ENCODE measurements at places on chromosomes 11 and 22.

GRCh38 chr22:20242393-20243175, 25.5 kb downstream of the RTN4R start:
- no peak for DNase-seq

DNA sequence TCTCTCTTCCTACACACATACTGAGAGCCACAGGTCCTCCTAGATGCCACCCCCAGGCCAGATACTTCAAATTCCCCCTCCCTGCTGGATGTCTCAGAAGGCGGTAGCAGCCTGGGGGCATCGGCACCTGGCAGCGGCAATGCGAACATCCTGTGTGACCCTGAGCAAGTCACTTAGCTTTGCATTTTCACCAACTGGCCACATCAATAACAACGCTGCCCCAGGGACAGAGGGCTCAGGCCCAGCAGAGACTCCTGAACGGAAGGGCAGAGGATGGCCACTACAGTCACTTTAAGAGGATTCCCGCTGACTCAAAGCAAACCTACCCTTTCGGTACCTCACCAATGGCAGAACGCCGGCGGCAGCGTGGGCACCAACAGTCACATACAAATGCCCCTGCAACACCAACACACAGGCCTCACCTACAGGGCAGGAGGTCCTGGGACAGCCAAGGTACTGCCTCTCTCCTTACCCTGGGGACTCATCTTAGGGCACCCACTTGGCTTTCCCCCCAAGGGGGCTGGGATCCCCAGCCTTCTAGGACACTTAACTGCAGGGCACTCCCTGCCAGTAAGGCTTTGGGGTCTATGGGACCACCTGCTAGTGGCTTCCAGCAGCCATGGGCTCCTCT, 1.6 kb downstream of the LMO1 start:
- DNase-seq, result no peak

GRCh38 chr22:41480397-41480735, 11.4 kb downstream of the ACO2 start:
- DNase-seq, result no peak

- DNase-seq, result no peak
Measured at GRCh38 chr22:46263216-46263590, at the start of gene PKDREJ. PKDREJ (minus strand) TSS chr22:46263343; CDS start chr22:46263322, 21 bp downstream.

DNA sequence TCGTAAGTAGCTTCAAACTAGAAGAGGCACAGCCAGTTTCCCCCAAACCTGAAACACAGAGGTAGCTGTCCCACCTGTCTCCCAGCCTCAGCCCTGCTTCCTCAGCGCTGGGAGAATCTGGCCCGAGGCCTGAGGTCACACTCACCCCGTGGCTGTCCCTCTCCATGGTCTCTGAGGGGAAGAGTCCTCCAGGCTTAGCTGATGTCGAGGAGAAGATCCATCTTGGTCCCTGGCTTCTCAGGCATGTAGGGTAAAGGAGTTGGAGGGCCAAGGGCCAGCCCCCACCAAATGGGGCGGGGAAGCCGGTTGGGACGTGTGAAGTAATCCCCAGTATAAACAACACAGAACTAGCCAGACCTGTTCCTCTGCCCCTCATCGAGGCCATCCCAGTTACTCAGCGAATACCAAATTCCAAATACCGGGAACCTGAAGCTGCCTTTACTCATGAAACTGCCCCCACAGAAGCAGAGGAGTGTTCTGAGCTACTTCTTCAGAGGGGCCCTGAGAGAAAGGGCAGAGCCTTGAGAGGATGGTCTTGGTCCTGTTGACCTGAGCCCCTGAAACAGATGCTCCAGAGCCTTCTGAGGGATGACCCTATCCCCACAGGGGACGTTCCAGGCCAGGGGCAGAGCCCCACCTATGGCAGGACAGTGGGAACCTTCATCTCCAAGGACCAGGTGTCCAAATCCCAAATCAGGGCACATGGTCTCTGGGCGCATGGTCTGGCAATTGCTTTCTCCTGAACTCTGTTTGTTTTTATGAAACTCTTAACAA, at the start of gene TMPRSS13:
TSS of gene TMPRSS13 (minus strand) at position 261 of the 774 bp plus-strand sequence. CDS start at position 166, 95 bp downstream.
- DNase-seq, result no peak

- no peak for DNase-seq
Measured at GRCh38 chr11:107679255-107680024, 32.4 kb downstream of the SLN start.

DNA sequence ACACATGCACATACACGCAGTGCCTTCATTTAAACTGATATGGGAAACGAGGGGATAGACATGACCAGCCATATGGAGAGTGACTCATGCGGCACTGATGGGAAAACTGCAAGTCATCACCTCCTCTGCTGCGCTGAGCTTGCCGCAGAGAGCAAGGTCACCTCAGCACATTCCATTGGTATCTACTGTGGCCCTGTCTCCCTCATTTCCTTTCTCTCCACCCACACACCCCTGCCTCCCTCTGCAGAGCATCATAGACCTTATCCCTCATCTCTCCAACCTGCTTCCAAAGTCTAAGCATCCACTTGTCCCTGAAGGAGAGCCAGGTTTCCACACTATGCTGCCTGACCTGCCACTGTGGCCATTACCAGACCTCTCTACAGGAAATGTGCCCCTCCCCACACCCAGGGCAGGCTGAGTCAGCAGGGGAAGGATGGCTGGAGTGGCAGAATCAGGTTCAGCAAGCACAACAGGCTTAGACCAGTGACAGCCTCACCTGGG, 116.9 kb upstream of the SNX19 start:
- no peak for DNase-seq

DNA sequence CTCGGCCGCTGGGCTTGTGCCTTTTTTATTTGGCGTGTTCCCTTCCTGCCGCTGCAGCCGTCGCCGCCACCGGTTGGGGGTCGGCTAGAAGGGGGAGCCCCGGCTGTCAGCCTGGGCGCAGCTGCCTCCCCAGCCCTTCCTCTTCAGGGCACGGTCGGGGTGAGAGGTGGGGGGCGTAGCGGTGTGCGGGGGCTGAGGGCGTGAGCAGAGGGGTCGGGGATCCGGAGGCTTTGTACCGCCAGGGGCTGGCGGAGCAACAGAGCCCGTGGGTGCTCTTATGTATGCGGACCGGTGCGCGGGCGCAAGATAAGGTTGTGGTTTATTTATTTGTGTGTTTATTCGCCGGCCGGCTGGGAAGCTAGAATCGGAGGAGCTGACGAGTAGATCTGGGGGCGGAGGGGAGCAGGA, 477 bp downstream of the ZBTB16 start:
- no peak for DNase-seq

- DNase-seq, result no peak
Measured at GRCh38 chr11:9717719-9718118, 53.8 kb downstream of the SWAP70 start.

- no peak for DNase-seq
Measured at GRCh38 chr11:10441652-10442503, 13.2 kb upstream of the AMPD3 start.

- DNase-seq, result no peak
Measured at GRCh38 chr22:48872271-48873190, 955.1 kb downstream of the BRD1 start.

GRCh38 chr11:44978961-44979331, 28.3 kb upstream of the TP53I11 start:
- DNase-seq, result no peak

- no peak for DNase-seq
Measured at GRCh38 chr22:32725369-32725988, 76.0 kb upstream of the TIMP3 start.

DNA sequence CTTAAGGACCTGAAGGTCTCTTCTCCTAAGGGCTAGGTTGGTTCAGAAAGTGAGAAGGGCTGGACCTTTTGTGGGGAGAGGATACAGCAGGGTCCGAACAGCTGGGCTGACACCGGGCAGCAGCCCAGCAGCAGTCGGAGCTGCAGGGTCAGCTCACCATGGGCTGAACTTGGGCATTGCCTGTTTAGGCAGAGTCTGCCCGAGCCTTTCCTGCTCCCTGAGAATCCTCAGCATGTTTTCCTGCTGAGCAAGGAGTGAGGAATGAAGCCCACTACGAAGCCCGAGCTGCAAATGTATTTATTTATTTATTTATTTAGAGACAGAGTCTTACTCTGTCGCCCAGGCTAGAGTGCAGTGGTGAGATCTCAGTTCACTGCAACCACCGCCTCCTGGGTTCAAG, 83.9 kb downstream of the PTPRJ start:
- no peak for DNase-seq

DNA sequence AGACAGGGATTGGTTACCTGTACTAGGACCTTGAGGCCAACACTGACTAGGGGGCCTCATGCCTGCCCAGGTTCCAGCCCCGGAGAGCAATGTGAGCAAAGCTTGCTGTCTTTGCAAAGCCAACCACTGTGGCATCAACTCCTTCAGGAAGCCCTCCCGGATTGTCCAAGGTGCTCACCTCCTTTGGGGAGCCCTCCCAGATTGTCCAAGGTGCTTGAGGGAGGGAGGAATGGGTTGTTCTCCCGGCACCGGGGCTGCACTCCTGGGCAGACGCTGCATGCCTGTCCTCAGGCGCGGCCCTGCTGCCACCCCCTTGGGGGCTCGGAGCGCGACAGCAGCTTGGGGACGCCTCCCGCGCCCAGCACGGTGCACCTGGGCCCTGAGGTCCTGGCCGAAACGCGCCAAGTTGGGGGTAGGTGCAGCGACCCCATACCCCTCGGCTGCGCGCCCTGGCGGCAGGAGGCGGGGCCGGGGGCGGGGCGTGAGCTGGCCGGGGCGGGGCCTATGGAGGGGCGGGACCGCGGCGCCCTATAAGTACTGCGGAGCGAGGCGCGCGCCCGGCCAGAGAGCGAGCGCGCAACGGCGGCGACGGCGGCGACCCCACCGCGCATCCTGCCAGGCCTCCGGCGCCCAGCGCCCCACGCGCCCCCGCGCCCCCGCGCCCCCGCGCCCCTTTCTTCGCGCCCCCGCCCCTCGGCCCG, at the start of gene CD81:
TSS of gene CD81 (plus strand) at position 560 of the 701 bp plus-strand sequence. CDS start 240 bp downstream, outside the sequence.
- no peak for DNase-seq

DNA sequence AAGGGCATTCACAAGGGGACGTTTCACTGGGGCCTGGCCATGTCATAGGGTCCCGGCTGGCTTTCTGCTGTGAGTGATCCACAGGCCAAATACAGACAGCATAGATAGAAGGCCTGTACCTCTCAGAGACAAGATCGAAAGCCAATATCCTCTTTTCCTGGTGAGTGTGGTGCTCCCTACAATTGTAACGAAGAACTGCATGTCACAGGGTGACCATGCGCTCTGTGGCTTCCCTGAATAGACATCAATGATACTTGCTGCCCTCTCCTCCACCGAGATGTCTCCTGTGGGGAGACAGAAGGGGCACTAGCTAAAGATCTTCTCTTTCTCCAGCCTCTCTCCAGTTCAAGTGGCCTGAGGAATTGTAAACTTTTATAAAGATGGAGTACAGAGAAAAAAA, 226.1 kb upstream of the POU2AF2 start:
- no peak for DNase-seq

DNA sequence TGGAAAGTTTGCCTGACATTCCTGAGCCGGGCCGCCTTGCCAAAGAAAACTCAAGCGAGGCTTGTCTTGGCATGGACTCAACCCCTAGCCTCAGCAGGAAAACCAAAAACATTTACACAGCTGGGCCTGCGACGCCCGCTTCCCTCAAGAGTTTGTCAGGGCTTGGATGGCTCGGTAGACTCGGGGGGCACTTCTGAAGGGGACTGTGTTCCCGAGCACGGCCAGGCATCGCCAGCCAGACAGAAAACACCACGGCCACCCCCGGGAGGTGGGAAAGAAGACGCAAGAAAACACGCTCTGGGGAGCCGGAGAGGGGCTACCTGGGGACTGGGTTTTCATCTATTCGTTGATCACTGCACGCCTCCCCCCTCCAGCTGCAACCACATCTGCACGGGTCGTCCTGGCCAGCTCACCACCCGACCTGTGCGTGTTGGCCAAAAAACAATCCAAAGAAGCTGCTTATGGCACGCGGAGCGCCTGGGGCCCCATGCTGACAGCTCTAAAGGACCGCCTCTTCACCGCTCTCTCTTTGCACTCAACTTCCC, 380.7 kb downstream of the MN1 start:
- peak; percentile 93 for DNase-seq

DNA sequence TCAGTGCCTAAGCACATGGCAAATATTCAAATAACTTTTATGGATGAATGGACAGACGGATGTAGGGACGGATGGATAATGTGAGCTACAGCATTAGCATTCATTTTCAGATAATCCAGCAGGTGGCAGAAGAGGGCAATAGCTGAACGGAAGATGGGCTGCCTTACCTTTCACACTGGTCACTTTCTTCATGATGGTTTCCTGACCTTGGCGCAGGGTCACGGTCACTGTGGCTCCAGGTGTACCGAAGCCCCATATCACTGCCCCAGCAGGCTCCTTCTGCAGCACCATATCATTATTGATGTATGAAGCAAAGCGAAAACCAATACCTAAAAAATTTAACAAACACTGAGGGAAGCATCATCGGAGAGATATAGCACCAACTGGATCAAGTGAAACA, 4.3 kb downstream of the SIAE start:
- DNase-seq, result peak; percentile 24

DNA sequence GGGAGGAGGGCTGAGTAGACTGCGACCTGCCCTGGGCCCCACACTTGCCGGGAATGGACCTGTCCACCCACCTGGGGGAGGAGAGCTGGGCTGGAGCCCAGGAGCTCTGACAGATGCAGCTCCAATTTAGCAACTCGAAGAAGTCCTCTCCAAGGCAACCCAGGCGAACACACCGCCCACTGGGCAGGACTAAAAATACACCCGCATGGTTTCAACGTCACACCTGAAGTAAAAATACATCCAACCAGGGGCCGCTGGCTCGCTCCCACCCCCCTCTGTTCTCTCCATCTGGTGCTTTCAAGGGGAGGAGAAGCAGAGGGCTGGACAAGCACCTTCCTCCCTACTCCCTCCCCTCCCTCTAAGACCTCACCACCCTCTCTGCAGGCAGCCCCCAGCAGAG, 119.9 kb downstream of the FEZ1 start:
- DNase-seq, result no peak

DNA sequence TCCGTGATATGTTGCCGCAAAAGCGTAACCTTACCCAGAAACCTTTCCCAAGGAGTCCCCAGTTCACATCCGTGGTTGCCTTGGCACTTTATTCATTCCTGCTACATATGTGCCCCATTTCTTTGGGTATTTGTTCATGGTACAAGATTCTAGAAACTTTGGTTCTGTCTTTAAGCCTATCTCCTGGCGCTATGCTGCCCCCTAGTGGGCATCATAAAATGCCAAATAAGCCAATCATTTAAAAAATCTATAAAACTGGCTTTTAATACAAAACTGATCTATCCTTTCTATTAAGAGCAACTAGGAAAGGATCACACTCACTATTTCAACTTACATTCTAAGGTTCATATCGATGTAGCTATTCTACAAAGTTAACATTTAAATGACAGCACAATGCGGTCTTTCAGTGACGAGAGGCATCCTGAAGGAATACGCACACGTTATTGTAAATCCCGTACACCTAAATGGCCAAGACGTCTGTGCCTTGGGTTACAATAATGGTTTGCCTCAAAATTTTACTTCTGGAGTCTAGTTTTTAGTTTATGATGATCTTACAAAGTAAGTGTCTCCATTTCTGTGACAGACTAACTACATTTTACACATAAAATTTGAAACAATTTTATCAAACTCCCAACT, 16.2 kb downstream of the PIWIL3 start:
- no peak for DNase-seq

DNA sequence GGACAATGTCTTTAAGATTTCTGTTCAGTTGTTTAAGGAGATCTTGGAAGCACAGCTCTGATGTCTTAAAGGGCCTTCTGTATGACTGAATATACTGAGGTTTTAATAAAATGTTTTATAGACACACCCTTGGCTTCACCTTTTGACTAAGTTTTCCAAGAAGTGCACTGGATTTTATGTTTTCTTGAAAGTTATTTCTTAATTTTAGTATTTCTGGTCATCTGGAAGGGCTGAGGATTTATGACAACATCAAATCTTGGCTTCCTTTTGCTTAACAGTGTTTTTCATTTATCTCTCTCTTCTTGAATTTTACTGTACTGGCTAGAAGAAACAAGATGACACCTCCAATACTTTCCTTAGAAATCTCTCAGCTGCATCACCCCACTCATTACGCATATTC, 2423.4 kb downstream of the LRRC4C start:
- DNase-seq, result no peak
